ENCODE measurements at places on chromosomes 11 and 22.

DNA sequence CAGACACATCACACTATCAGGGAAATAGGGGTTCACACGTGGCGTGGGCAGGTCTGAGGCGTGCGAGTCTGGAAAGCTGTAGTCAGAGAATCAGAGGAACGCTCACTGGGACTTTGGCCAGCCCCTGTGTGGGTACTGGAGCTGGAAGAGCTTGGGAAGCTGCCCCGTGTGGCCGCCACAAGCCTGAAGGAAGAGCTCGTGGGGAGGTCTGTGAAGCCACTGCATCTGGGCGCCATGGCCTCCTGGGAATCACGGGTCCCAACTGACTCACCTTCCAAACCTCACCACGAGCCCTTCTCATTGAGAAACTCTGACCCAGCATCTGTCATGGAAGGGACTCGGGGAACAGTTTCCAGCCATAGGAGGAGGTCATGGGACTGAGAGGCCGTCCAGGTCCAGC, 5.9 kb upstream of the MRGPRF start:
- DNase-seq = no peak

DNA sequence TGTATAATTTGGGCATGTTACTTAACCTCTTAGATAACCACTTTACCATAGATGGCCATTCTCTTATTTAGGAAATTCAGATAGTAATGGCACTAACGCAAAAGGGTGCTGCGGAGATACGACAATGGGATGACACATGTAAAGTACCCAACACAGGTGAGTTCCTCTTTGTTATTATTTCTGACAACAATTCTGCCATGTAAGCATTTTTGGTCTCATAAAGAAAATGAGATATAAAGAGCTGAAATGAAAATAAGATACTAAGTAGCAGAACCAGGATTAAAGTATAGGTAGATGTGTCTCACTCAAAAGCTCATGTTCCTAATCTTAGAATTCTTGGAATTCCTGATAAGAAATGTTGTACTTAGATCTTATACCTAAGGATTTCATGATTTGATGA, 260.2 kb upstream of the CCDC90B start:
- no peak for DNase-seq

- no peak for DNase-seq
Measured at GRCh38 chr11:106998916-106999188, 19.4 kb downstream of the GUCY1A2 start.

DNA sequence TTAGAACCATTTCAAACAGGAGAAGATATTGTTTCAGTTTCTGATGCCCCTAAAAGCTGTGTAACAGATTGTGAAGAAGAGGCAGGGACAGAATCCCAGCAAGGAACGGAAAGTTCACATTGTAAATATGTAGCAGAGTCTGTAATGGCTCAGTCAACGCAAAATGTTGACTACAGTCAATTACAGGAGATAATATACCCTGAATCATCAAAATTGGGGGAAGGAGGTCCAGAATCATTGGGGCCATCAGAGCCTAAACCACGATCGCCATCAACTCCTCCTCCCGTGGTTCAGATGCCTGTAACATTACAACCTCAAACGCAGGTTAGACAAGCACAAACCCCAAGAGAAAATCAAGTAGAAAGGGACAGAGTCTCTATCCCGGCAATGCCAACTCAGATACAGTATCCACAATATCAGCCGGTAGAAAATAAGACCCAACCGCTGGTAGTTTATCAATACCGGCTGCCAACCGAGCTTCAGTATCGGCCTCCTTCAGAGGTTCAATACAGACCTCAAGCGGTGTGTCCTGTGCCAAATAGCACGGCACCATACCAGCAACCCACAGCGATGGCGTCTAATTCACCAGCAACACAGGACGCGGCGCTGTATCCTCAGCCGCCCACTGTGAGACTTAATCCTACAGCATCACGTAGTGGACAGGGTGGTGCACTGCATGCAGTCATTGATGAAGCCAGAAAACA, 40.8 kb downstream of the IGLL1 start:
- DNase-seq = peak; percentile 88

DNA sequence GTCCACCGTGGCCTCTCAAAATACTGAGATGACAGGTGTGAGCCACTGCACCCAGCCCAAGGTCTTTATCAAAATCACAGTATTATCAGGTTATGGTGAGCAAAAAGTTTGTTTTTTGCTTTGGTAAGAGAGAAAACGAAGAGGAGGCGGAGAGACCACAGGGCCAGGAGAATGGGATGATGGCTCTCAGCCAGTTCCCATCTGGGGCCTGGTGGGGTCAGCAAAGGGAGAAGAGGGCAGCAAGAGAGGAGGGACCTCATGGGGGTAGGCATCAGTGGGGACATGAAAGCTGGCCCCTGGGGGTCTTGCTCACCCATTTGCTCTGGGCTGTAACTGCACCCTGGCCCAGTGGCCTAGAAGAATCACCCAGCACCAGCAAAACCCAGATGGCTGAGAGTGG, 190.2 kb downstream of the SHANK2 start:
- DNase-seq = no peak

GRCh38 chr11:20026629-20027555, 133.4 kb downstream of the DBX1 start:
- no peak for DNase-seq

DNA sequence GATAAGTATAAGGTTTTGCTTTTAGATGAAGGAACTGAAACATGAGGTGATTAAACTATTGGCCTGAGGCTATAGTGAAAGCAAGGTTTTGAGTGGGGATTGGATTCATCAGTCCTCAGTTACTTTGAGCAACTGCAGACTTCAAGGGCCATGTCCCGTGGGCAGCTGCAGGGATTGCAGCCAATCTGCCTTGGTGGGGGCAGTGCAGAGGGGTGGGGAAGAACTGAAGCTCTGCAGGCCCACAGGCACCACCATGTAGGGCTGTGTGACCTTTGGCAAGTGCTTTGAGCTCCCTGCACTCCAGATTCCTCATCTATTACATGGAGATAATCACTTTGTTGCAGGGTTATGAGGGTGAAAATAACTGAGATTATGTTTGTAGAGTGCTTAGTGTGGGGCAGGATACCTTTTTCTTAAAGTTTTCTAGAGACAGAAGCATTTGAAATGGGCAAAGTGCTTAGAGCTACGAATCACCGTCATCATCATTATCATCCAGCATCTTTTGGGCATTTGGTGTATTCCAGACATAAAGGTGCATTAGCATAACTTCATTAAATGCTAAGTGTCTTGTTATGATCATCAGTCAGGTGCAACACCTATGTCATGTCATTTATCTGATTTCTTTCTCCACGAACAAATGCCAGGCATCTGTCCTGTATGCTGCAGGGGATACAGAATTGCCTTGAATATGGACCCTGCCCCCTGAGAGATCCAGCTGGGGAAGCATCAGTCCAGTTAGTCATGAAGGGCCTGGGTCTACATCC, 72.1 kb upstream of the TENM4 start:
- peak; percentile 73 for DNase-seq

DNA sequence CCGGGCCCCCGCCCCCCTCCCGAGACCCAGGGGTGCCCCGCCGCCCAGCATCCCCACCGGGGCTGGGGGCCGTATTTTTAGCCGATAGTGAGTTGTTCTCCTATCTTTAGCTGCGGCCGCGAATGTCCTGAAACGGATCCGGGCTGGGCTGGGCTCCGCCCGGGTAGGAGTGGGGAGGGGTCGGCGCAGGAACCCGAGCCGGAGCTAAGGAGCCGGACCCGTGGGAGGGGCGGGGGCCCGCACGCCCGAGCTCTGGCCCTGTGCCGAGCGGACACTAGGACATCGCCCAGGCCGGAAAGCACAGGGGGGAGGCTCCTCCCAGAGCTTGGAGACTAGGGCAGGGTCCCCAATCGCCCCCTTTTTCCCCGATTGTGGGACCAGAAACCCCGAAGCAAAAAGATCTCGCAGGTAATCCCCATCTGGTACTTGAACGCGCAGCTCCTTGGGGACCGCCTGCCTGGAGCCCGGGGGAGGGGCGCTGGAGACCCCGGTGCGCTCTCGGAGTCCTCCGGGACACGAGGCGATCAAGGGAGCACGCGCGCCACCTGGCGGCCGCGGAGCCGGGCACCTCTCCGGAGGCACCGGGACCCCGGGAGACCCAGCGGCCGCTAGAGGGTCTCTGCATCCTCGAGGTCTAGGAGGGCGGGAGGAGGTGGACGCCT, 669 bp downstream of the CDC42EP2 start:
- peak; percentile 89 for DNase-seq

GRCh38 chr11:88849368-88849767, 216.4 kb downstream of the GRM5 start:
- DNase-seq = no peak

- no peak for DNase-seq
Measured at GRCh38 chr11:46003572-46003971, 81.1 kb downstream of the LARGE2 start.

DNA sequence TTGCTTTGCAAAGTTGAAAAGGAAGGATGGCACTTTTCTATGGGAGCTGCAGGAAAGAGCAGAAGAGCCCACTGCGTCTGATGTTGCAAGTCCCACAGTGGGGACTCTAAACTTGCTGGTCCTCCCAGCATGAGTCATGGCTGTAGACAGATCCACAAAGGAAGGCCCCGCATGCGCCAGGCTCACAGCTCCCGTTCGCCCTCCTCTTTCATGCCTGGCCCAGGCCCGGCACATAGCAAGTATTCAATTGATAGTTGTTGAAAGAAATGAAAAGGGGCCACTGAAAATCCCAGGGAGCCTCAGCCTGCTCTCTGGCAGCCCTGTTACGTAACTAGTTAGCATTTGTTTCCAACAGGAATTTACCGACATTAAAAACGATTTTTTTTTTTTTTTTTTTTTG, 18.9 kb downstream of the AP1B1 start:
- peak; percentile 22 for DNase-seq

DNA sequence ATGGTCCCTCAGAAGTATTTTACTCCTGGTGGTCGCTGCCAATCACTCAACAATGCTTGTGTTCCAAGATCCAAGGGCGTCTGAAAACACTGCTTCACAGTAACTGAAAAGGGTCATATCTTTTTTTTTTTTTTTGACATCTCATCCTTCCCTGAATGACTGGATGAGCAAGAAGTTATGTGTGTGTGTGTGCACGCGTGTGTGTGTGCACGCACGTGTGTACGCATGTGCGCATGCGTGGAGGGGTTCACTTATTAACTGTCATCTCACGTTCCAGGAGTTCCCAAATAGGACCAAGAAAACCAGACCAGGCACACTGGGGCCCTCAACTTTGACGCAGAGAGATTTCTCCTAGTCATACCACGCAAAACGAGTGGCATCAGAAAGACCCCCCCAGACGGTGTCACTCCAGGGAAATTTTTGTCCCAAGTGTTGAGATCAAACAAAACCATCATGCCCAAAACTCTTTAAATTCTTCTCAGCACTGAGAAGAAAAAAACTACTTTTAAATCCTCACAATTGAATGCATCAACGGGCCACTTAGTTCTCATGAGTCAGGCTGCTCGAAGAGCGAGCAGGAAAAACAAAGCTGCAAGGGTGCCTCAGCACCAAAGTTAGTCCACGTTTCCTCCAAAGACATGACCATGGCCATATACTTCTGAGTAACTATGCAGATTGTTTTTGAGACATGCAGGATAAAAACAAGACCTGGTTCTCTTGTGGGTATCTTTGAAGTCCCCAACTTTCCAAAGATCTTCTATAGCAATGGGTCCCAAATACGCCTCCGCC, 12.9 kb downstream of the MN1 start:
- no peak for DNase-seq

DNA sequence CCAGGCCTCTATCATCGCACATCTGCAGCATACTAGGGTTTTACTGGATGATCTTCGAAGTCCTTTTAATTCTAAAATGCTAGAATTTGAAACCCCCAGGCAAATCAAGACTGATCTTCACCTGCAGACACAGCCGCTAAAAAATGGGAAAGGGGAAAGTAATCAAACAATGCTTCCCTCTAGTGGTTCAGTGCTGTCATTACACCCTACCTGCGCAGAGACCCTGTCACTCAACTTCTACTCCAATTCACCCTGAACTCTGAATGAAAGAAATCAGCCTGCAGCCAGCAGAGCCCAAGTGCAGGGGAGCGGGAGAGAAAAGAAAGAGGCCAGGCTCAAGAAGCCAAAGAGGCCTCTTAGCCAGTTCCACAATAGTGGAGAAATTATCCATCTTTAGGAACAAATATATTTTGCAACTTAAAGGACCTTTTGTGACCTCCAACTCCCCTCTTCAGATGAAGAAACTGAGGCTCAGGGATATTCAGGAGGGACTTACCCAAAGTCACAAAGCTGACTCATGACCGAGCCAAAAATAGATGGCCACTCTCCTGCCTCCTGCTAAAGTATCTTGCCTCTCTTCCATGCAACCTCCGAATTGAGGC, 33.0 kb downstream of the SERGEF start:
- DNase-seq = peak; percentile 11

DNA sequence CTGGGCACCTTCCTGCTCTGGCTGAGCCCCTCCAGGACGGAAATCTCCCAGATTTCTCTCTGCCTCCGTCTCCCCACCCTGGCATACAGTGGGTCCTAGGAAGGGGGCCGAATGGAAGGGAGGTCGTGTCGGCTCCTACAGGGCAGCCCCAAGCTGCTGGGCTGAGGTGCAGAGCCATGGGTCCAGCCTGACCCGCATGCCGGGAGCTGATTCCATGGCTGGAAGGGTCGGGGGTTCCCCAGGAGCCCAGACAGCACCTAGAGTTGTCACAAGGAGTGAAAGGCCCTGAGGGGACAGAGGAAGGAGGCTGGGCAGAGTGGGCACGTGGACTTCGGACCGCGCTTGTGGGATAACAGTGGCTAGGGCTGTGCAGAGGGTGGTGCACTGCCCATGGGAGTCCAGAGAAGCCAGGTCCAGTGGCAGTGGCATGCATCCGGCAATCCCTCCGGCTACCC, 16.5 kb downstream of the CCND1 start:
- no peak for DNase-seq

- no peak for DNase-seq
Measured at GRCh38 chr11:129946256-129946655, 50.9 kb upstream of the NFRKB start.

Data from BE2C (cell line).